NCI-H1092 (cell line): ENCODE measurements at places on chromosomes 1 and 21.

- no peak for DNase-seq
Measured at GRCh38 chr1:184465489-184466146, 78.8 kb downstream of the C1orf21 start.

DNA sequence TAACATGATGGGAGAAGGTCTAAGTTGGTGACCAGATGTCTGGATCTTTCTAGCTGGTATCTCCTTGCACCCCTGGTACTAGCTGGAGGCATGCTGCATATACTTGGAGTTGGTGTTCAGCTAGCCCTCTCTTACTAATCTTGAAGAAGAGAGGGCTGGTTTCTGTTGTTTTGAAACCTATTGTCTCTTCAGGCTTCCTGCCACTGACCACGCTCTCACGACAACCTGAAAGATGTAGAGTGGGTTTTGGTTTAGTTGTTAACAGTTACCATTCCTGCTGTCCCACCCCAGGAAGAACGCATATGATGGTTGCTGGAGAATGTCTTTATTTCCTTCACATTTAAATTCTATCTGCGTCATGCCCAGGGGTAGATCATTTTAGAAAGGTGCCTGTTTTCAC is 3.6 kb downstream of the MAN1C1 start:
- no peak for DNase-seq

DNA sequence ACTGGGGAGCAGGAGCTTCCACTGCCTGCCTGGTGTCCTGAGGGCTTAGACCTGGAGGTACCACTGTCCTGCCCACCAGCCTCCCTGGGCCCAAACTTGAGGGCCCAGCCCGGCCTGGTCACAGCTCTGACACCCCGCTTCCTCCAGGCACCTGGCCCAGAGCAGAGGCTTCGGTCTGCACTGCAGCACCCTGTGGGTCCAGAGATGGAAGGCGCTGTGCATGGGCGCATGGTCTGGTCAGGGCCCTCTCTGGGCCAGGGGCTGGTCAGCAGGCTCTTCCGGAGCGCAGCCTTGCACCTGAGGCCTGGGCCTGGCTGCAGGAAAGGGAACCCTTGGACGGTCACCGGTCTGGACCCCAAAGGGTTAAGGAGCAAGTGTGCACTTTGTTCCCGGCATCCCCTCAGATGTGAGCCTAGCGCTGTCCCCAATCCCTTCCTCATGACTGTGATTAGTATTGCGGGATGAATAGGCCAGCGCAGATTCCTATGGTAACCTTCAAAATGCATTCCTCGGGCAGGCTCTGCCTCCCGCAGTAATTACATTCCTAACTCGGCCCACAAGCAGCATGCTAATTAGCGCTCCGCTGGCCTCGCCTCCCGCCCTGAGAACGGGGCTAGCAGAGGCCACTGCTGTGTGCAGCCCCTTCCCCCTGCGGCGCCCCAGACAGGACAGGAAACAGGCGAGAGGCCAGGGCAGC is 36.3 kb downstream of the PRDM16 start:
- DNase-seq = no peak

- DNase-seq = no peak
Measured at GRCh38 chr1:201322653-201323510, 39.6 kb downstream of the PKP1 start.

- no peak for DNase-seq
Measured at GRCh38 chr1:109516872-109517271, 7.3 kb upstream of the AMIGO1 start.

DNA sequence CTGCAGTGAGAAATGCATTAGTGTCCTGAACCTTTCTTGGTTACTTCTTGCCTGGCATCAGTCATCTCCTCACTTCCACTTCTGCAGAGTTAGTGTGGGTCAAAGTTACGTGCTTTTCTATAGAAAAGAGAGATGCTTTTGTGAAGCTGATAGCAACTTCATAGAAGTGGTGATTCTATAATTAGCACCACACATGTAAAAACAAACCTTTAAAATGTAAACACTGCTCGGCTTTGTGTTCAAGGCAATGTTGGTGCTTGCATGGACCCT is 57.3 kb downstream of the MRPS6 start:
- no peak for DNase-seq

- DNase-seq = no peak
Measured at GRCh38 chr1:108551137-108551862, 8.6 kb upstream of the EEIG2 start.

GRCh38 chr1:177425199-177425598 is 254.4 kb downstream of the BRINP2 start:
- DNase-seq = no peak

DNA sequence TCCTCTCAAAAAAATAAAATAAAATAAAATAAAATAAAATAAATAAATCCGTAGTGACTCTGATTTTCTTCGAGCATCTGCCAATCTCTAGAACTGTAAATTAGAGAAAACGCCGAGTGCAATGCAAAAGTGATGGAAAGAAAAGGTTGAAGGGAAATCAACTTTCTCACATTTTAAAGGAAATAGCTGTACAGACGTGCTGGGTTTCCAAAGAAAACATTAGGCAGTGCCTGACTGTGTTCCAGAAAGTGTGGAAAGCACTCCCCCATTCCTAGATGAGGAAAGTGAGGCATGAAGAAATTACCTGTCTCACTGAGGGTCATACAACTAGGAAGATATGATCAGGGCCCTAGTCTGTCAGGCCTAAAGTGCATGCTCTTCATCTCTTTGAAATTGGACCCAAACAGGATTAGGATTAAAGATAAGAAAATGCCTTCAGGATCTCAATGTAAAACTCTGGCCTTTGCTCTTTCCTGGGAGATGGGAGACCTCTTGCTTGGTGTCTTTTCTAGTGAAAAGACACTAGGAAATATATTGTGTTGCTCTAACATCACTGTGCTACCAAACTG is 1.8 kb upstream of the PTPN14 start:
- no peak for DNase-seq

GRCh38 chr1:92995441-92996430 is 34.5 kb upstream of the DIPK1A start:
- DNase-seq = no peak

GRCh38 chr1:220195701-220196100 is 76.6 kb downstream of the RAB3GAP2 start:
- DNase-seq = no peak

DNA sequence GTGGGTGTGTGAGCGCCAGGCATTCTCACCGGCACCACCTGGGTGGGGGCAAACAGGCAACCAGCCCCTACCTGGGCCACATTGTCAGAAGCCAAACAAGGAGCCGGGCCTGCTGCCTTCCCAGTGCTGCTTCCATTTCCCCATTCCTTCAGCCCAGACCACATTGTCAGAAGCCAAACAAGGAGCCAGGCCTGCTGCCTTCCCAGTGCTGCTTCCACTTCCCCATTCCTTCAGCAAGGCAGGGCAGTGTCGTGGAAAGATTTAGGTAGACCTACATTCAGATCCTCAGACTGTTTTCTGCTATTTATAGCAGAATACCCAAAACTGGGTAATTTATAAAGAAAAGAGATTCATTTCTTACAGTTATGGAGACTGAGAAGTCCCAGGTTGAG is 47.0 kb upstream of the EFHD2 start:
- DNase-seq = no peak

DNA sequence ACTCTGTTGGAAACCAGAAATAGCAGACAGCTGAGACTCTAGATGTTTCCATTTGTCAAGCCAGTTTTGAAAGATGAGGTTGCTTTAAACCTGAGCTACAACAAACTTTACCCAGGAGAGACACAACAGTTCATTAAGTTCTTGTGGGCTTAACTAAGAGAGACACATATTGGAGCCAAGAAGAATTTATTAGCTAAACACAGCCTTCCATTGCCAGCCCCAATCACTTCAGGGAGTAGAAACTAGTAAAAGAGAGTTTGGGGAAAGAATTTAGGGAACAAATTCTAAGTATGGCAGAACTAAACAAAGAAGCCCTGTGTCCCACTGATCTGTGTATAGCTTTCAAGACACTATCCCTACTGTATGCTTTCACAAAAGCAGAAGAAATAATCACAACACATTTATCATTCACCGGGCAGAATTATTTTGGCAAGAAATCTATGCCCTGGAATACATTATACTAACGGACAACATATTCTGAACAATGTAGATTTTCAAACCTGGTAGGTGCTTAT is 87.3 kb upstream of the KAZN start:
- DNase-seq = no peak

- DNase-seq = no peak
Measured at GRCh38 chr1:21539933-21540332, 30.7 kb downstream of the ALPL start.

DNA sequence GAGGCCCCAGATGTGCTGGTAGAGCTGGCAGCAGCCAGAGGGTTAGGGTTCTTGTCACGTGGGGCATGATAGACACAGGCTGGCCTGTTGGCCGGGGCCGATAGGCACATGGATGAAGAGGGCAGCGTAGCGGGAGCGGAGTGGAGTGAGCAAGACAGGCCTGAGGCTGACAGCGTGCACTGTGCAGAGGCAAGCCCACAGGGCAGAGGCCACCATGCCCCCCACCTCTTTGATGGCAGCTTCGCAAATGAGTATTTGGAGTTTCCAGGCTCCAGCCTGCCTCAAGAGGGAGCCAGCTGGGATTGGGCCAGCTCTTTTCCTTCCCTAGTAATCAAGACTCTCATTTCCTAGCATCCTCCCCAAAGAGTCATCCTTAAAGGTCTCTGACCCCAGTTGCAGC is 43.5 kb downstream of the TMCC2 start:
- DNase-seq = no peak

- DNase-seq = no peak
Measured at GRCh38 chr1:89608319-89608983, 24.5 kb upstream of the LRRC8C start.

DNA sequence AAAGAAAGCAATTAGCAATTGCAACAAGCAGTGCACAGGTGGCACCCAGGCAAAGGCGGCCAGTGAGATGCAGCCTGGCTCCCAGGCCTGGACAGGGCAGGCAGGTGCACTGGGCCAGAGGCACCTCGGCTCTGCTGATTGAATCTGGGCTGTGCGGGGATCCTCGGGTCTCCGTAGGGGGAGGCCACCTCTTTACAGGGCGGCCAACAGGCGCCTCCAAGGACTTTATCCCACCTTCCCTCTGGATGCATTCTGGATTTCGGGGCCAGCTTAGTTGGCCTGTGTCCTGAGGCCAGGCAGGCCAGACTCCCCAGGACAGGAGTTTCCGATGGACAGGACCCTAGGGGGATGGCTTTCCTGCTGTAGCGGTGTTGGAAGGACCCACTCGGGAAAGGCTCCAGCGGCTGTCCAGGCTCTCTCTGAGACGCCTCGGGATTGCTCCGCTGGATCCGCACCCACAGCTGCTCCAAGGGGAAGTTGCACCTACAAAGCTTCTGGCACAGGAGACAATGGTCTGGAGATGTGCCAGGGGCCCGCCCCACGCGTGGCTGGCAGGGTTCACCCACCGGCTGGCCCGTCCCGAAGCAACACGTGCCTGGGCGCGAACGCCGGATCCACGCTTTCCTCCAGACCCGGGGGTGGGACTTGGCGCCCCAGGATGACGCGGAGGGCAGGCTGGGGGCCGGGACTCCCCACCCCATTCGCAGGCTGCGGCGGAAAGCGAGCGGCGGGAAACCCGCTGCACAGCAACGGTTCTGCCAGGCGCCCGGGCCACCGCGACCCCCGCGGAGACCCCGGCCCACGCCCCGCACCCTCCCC is 810 bp downstream of the SLC19A1 start:
- DNase-seq = peak; percentile 62

- no peak for DNase-seq
Measured at GRCh38 chr1:38283696-38284470, 237.3 kb upstream of the POU3F1 start.

DNA sequence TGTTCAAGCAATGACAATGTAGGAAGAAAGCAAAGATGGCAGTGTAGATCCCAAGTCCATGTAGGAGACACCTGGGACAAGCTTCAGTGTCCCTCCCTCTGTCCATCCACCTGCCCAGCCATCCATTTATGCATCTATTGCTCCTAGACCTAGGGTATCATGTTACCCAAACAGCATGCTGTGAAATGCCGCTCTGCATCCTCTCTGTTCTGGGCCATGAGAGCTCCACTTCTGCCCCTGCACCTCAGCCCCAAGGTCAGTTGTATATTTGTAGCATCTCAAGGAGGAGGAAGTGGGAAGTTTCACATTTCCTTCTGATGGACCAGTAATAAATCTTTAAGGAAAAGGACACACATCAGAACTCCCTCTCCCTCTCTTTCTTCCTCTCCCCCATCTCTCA is 27.9 kb upstream of the TSPEAR start:
- DNase-seq = no peak

GRCh38 chr1:59212706-59213105 is 84.2 kb upstream of the FGGY start:
- no peak for DNase-seq

GRCh38 chr1:205543351-205544301 is 39.2 kb downstream of the CDK18 start:
- peak; percentile 39 for DNase-seq

GRCh38 chr1:168236836-168237611 is 11.2 kb downstream of the SFT2D2 start:
- no peak for DNase-seq

DNA sequence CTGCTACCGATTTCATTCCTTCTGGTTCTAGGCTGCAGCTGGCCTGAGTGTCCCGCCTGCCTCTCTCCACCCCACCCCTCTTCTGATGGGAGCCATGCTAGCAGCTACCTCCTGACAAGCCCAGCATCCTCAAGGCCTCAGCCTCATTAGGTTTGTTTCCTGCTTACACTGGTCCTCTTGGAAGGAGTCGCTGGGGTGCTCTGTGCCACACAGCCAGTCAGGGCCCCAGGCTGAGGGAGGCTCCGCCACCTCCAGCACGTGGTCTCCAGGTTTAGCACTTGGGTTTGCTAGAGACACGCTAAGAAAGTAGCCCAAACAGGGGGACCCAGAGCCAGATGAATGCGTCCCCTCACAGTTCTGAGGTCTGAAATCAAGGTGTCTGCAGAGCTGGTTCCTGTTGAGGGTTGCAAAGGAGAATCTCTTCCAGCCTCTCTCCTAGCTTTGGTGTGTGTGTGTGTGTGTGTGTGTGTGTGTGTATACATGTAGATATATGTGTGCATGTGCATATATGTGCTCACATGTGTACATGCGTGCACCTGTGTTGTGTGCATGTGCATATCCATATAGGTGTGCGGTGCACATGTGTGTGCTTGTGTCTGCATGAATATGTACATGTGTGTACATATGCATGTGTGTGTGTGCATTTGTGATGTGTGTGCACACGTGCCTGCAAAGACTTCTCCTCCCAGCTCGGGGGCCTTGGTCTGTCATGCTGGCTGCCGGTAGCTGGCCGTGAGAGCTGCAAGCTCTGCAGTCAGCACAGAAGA is 301.1 kb upstream of the AJAP1 start:
- DNase-seq = no peak

- DNase-seq = peak; percentile 13
Measured at GRCh38 chr21:24514081-24514733, 1093.1 kb downstream of the MRPL39 start.
